ENCODE measurements at places on chromosomes 16 and 17.

GRCh38 chr16:84838383-84838948, 18.7 kb downstream of the CRISPLD2 start:
- DNase-seq: no peak

DNA sequence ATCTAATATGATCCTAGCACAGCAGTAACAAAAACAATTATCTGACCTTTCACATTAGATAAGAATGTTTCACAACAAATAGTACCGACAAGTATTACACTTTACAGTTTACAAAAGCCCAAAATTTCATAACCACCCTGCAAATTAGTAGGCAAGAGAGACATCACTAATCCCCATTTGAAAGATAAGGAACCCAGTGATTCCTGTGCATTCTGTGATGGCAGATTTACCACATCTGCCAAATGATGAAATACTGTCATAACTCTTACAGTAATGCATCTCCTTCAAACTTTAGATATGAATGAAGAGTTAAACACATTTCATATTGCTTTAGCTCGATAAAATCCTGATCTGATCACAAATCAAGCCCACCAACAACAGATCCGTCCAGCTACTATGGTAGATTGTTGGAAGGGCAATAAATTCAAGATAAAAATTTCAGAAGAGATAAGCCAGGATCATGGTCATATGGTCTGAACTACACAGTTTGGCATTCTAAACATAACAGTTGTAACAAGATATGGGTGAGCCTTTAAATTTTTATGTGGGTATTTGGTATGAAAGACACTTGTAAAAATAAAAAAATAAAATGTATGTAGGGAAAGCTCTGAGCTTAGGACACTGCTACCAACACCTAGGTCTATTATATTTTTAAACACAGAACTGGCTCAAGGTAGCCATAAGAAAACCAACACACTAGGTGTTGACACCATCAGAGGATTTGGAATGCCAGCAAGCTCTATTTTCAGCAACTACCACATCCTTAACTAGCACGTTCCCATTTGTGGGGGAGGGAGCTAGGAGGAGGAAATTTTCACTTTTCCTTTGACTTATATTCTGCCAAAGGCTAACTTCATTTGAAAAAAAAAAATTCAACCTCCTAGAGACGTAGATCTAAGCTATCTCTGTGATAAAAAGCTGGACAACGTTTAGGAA, 9.3 kb downstream of the YWHAE start:
- DNase-seq: no peak

- DNase-seq: peak; percentile 41
These were observed 20.4 kb upstream of the BEAN1 start for GRCh38 chr16:66406534-66407221.

- no peak for DNase-seq
These were observed 42.8 kb downstream of the PHKB start for GRCh38 chr16:47503936-47504335.

GRCh38 chr17:64120159-64120810, 9.7 kb downstream of the ERN1 start:
- no peak for DNase-seq

DNA sequence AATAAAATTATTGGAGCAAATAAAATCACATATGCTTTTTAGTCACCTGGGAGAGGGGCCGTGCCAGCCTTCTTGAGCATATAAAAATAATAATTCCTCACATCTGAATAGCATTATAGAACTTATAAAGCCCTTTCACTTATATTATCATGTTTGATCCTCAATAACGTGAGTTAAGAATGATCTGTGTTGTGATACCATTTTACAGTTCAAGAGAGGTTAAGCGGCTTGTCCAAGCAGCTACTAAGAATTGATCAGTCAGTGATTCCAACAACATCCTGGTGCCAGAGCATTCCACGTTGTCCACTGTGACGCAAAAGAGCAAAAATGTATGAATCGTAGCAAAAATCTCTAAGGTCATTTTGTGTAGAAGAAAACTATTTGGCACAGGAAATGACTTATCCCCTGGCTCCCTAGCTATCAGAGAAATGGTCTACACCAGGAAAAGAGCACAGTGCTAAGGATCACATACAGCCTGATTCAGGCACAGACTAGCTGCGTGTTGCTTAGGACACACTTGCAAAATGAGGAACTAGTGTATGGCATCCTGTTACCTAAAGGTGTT, 33.0 kb downstream of the ANKFN1 start:
- DNase-seq: peak; percentile 63

GRCh38 chr17:16434662-16435061, 19.3 kb downstream of the TRPV2 start:
- DNase-seq: no peak

DNA sequence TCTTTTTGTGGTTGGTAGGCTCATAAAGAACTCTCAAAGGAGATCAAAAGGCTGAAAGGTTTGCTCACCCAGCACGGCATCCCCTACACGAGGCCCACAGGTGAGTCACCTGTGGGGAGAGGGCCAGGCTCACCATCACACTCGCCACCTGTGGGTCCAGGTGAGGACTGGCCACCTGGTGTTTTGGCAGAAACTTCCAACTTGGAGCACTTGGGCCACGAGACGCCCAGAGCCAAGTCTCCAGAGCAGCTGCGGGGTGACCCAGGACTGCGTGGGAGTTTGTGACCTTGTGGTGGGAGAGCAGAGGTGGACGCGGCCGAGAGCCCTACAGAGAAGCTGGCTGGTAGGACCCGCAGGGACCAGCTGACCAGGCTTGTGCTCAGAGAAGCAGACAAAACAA, 11.1 kb downstream of the GNPTG start:
- DNase-seq: no peak

GRCh38 chr16:61813339-61813738, 222.9 kb downstream of the CDH8 start:
- no peak for DNase-seq

- peak; percentile 31 for DNase-seq
These were observed 12.9 kb upstream of the ELAC2 start for GRCh38 chr17:13030459-13031300.

DNA sequence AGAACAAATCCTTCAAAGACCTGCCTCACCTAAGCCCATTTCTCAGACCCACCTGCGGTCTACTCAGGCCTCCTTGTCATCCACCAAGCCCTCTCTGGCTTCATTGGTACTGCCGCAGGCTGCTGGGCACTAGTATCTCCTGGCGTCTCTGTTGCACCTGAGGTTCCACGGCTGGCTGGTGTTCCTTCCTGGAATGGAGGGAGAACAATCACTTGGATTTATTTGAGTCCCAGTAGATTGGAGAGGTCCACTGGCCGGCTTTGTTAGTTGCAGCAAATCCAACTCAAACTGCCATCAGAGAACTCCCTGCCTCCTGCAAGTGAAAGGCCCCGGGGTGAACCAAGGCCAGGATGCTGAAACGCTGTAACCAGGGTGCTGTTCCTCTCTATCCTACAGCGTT, 15.3 kb downstream of the MIS12 start:
- no peak for DNase-seq

GRCh38 chr17:9944704-9945103, 39.6 kb upstream of the RCVRN start:
- no peak for DNase-seq

DNA sequence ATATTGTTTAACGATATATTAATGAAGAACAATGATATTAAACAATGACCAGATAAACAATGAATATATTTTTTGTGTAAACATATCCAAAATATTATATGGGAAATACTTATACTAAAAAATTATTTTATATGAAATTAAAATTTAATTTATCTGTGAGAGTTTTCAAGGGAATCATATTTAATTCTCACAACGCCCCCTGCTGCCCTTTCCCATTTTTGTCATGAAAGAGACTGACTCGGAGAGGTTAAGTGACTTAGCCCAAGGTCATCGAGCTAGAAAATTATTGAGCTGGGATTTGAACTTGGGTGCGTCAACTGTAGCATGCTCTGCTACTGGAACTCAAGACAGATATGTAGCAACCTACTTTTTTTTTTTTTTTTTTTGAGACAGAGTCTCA, 7.2 kb upstream of the MYCBPAP start:
- no peak for DNase-seq

GRCh38 chr16:11350921-11351335, 5.7 kb downstream of the RMI2 start:
- peak; percentile 94 for DNase-seq

- no peak for DNase-seq
These were observed 5.8 kb upstream of the MYCBPAP start for GRCh38 chr17:50502301-50502990.

GRCh38 chr17:59328601-59329000, 2.9 kb upstream of the YPEL2 start:
- DNase-seq: no peak

DNA sequence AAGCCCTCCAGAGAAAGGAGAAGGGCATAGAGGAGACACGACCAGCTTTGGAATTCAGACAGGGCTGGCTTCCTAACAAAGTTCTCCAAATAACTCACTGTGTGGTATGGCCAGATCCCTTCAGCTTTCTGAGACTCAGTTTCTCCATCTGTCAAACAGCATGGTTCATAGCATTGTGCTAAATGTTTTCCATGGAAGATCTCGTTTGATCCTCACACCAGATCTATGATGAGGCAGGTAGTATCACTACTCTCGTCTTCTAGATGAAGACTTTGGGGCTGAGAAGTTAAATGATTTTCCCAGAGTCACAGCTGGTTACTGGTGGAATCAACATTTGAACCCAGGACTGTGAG, 507.3 kb downstream of the HAPSTR1 start:
- no peak for DNase-seq

DNA sequence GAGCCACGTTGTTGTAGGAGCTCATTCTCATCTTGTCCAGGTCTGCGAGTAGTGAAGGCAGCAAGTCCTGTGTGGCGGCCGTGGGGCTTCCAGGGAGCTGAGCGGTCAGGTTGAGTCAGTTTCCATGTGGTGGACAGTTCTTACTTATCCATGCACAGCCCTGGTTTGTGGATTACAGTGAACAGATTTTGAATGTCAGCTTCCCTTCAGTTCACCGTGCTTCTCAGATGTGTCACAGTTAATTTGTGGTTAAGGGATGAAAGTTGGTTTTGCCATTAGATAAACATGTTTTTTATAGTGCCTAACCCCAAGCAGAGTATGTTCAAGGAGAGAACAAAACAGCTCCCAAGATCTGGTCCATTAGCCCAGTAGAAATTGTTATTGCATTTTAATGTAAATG, 103.1 kb downstream of the RPTOR start:
- DNase-seq: peak; percentile 15

DNA sequence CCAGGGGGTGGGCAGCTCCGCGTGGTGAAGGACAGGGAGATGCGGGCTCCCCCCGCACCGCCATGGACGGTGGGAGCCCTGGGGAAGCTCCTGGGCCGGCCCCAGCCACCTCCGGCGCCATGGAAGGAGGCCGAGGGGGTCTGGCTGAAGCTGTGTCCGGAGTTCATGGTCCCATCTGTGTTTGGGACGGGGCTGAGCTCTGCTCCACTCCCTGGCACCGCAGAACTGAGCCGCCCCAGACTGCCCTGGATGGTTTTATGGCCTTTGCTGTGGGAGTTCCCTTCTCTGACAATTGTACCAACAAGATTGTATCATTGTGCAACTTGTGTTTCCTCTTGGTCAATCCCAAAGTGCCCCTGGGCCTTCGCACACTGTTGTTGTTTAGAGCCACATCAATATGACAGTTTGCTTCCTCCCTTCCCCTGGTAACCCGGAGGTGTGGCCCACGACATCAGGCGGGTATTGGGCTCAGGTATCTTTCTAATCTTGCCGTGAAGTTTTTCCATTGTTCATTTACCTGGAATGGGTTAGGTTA, 942 bp downstream of the KRT23 start:
- no peak for DNase-seq

DNA sequence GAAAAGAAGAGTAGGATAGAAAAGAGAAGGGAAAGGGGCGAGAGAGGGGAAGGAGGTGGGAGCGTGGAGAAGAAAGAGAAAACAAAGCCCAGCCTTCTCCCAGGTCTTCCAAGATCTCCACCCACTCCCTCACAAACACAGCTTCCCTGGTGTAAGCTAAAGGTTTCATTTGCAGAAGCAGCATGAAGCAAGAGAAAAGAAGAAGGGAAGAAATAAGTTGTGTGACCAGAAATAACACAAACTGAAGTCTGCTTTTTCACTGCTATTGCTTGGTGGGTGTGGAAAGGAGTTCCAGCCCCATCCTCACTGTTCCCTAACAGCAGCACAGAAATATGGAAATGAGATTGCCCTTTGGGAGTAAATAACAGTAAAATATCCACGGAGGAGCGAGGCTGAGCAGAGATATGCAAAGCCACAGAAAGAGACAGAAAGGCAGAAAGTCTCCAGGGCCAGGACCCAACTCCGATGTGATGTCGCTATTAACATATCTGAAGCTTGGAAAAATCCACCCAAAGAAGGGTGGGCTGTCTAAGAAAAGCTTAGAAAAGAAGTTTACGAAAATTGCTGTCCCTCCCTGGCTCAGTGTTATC, 10.3 kb upstream of the GAS7 start:
- DNase-seq: no peak

DNA sequence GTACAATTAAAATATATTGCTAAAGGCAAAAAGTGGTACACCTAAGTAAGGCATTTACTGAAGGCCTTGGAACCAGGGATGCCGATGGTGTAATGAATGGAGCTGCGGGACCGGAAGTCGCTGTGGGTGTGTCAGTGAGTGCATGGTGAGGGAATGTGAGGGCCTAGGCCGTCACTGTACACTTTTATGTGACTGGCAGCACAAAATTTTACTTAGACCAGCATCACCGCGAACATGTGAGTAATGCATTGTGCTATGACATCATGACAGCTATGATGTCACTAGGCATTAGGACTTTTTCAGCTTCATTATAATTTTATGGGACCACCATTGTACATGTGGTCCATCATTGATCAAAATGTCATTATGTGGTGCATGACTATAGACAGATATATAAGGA, 14.7 kb downstream of the ALOX15B start:
- no peak for DNase-seq

DNA sequence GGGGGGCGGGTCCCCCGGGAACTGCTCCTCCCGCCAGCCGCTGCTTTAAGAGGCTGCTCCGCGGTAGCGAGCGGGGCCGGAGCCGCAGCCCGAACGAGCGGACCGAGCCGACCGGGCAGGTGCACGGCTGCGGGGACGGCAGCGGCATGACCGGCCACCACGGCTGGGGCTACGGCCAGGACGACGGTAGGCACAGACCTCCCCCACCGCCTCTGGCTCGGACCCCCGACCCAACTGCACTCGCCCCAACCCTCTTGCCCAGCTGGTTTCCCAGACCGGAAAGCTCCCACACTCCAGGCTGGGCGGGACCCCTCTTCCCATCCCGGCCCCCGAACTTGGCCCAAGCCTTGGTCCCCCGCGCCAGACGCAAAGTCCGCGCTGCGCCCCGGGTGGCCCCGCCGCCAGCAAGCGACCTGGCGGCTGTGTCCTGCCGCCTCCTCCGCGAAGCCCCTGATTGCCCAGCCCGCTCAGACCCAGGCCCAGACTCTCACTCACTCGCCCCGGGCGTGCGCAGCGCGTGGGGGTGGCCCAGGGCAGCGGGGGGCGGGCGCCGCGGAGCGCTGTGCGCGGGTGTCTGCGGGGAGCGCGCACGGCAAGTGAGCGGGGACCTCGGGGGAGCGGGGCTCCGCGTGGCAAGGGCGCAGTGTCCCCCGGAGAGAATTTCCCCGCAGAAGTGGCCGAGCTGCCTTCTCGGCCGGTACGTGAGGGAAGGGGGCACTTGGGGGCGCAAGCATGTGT, at the start of gene CA7:
Gene CA7, plus strand, starts transcription at position 73 of the 738 bp plus-strand sequence. Its CDS starts 74 bp downstream, at position 147.
- no peak for DNase-seq

- DNase-seq: no peak
These were observed 490 bp downstream of the GID4 start for GRCh38 chr17:18039535-18040260.

GRCh38 chr17:31521632-31522283, 130.3 kb downstream of the RAB11FIP4 start:
- DNase-seq: no peak
